Type B pancreatic cell (in vitro differentiated cells): ENCODE measurements at places on chromosomes 6 and 20.

GRCh38 chr20:8573686-8574085 lies 441.6 kb downstream of the PLCB1 start:
- DNase-seq, result no peak

DNA sequence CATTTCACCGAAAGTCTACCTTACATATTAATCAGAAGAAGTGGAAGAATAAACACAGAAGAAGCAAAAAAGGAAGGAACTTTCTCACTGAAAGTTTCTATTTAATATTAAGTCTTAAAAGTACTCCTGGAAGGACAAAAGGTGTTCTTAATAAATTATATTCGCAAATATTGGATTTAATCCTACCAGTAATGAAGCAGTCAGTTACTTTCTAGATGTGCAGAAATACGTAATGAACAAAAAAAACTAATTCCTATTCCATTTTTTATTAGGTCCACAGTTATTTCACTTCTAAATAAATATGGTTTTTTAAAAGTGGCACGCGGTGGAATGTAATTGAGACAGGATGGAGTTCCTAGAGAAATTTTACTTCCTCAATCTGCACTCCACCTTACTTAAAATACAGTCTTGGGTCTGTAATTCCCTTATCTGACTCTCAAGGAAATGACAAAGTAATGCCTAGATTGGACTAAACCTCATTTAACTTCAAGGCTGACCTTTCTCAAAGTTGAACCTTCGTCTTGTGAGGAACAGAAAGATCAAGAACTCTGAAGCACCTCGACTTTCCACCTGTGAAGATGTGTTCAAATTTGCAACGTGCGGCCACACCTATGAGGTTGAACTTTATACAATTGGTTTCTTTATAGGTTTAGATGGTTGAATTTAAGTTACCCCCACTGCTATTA lies 1.1 kb upstream of the TRAM2 start:
- DNase-seq, result no peak

DNA sequence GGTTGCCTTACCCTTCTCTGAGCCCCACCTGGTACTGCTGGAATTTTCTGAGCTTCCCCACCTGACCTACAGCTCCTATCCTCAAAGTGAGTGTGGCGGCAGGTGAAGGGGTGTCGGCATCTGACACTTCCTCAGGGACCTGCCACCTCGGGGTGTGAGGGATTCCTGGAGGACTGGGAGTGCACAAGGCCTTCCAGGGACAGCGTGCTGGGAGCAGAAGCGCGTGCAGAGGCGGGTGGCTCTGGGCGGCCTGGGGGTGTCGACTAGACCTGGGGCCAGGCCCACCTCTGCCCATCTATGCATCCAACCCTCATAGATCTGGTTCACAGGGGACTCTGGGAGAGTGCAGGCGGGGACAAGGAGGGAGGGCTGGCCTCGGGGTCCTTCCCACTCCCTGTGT lies 7.8 kb downstream of the DLGAP4 start:
- peak; percentile 60 for DNase-seq

GRCh38 chr20:44734938-44735337 lies 10.7 kb upstream of the KCNK15 start:
- DNase-seq, result no peak

GRCh38 chr6:20916086-20916485 lies 381.8 kb downstream of the CDKAL1 start:
- no peak for DNase-seq

DNA sequence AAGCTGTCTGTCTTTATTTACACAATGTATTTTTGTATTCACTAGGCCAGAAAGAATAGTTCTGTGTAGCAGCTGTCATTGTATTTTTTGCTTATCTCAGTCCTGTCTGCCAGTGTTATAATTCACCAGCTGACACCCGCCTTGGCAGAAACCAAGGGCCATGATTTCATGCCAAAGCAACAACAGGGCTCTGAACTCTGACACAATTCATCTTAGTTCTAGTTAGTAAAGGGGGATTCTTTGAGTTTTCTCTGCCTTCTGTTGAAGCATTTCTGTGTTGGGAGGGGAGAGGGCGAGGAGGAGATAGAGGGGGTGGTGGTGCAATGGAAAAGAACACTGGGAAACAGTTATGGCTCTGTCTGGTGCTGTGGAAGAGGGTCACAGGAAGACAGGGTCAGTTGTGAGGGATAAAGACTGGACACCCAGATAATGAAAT lies 684.6 kb upstream of the MARCKS start:
- no peak for DNase-seq

DNA sequence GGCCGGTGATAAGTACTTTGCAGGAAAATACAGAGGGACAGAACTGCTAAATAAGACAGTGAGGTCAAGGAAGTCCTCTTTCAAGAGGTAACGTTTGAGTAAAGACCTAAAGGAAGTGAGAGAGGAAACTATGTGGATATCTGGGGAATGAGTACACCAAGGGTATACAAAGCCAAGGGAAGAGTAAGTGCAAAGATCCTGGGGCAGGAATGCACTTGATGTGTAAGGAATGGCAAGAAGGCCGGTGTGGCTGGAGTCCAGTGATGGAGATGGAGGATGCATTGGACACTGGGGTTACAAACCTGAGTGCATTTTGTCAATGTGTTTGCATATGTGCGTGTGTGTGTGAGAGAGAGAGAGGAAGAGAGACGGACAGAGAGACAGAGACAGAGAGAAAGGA lies 32.1 kb upstream of the TGM2 start:
- DNase-seq, result no peak

GRCh38 chr6:3960754-3961361 lies 111.7 kb downstream of the FAM50B start:
- no peak for DNase-seq

- no peak for DNase-seq
Measured at GRCh38 chr20:64077876-64078551, 1.3 kb downstream of the RGS19 start.

GRCh38 chr6:73460056-73460455 lies 1.5 kb upstream of the MTO1 start:
- DNase-seq, result no peak

DNA sequence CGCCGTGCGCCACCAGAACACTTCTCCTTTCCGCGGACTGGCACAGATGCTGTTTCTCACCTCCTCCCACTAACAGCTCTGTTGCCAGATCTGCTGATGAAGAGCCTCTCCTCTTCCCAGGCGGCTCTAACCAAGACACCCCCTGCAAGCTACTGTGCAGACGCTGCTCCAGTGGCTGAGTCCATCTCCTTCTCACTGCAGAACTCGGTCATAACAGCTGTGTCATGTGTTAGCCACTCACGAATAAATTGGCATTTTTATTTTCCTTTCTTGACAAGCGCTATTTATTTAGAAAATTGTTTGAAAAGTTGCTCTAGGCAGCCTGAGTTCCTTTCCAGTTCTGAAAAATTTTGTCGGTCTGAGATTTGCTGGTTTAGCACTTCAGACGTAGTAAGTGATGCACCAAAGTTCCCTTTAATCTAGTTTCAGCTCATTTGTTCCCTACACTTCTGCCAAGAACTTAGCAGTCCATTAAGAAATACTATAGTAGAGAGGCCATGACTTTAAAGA lies 12.8 kb upstream of the PLEKHG1 start:
- no peak for DNase-seq

DNA sequence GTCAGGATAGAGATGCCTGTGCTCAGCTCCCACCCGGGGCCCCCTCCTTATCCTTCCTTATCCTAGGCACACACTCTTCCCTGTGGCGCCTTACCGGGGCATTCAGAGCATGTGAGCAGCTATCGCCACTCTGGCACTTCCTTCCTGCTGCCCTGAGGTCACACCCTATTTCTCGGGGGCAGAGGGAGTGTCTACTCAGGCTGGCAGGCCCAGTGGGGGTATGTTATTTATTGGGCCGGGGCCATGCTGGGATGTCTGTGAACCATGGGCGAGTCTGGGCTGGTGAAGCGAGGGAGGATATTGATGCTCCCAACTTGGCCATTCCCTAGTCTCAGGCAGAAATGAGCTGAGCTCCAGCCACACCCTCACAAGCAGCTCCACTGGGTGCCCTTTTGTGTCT lies 3.9 kb upstream of the LY6G6D start:
- no peak for DNase-seq

GRCh38 chr6:144093236-144093635 lies 2.1 kb downstream of the SF3B5 start:
- DNase-seq, result no peak

DNA sequence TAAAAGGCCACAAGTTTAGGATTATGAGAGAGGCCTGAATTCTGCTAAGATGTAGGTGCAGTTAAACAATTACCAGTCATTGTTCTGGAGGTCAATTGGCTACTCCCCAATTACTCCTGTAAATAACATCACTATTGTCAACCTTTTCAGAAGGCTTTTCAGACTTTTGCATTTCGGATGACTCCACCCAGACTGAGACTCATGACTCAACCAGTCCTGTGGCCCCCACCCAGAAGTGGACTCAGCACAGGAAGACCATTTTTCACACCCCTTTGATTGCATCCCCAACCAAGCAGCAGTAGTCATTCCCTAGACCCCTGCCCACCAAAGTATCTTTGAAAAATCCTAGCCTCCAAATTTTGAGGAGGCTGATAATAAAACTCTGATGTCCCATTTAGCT lies 139.3 kb upstream of the SLC22A16 start:
- no peak for DNase-seq

DNA sequence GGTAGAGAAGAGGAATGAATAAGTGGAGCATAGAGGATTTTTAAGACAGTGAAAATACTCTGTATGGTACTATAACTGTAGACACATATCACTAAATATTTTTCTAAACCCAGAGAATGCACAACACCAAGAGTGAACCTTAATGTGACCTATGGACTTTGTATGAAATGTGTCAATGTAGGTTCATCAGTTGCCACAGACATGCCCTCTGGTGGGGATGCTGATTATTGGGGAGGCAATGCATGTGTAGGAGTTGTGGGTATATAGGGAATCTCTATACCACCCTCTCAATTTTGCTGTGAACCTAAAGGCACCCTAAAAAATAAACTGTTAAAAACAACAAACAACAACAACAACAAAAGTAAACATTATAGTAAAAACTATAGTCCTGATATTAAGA lies 293.7 kb downstream of the RNF144B start:
- DNase-seq, result no peak

DNA sequence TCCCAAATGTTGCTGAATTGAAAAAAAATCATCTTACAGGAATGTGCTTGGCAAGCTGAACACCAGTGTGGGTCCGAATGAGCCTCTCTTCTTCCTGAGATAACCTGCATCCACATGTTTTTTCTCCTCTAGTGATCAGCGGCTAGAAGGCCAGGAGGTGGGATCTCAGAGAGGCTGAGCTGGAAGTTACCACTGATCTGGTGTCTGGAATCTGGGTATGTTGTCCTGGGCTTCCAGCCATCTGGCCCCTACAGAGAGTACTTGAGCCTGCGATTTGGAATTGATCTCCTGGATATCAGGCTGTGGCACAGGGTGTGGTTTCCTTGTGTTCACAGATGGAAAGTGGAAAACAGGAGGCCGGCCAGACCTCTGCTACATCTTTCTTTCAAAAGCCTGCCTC lies 35.9 kb downstream of the SULF2 start:
- DNase-seq, result no peak

DNA sequence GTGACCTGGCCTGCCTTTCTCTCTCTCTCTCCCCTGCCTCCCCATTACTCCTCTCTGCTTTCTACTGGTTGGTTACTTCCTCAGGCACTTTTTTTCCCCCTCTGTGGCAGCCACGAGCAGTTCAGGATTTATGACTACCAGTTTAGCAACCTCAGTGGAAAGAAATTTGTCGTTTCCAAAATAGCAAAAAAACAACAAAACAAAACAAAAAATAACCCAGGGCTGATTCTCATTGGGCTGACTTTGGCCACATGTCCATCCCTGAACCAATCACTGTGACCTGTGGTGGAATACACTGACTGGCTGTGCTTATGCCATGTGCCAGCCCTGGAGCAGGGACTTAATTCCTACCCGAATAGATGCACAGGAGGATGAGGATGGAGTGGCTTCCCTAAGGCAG lies 137.4 kb downstream of the TFAP2C start:
- no peak for DNase-seq

DNA sequence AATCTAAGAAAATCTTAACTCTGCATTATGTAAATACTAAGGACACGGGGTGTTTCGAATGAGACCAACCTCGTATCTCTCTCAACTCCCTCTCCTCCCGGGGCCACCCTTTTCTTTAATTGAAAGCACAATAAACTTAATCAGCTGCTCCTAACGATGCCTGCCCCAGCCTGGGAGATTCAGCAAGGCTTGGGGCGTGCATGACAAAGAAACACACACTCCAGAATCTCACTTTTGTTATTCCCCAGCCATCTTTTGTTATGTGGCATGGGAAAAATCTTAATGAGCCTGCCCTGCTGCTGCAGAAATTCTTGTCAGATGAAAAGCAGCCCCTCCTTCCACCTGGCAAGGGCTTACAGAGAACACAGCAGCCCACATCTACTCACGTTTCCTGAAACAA lies 117.4 kb downstream of the TTLL2 start:
- no peak for DNase-seq

DNA sequence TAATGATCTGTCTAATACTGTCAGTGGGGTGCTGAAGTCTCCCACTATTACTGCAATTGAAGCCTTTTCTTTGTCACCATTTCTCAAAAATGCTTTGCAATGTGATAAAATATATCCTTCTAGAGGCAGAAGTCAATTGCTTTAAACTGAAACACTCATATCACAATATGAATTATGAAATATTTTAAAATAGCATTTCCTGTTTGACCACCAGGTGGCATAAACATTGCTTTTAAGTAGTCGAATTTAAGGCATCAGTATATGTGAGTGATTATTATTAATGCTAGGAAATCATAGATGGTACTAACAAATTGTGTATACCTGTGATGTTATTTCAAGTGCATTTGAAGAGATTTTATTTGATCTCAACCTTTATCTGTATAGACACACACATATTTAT lies 87.5 kb downstream of the MEI4 start:
- DNase-seq, result no peak

GRCh38 chr20:25750765-25751696 lies 54.4 kb upstream of the ZNF337 start:
- no peak for DNase-seq

- DNase-seq, result no peak
Measured at GRCh38 chr20:33518071-33518470, 28.2 kb downstream of the CBFA2T2 start.

DNA sequence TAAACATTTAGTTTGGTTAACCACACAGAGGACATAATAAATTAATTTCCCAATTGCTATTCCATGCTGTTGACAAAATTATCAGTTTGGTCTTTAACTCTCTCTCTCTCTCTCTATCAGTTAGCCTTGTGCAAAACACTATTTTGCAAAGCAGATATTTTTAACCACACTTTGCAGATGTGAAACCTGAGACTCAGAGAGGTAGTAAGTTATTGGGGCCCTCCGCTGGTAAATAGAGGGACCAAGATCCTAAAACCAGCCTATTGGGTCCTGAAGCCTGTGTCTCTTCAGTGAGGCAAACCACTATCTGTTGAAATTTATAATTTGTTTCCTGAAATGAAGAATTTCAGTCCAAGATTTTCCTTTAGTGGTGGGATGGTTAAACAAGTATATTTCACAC lies 231.0 kb downstream of the SOD2 start:
- no peak for DNase-seq

- no peak for DNase-seq
Measured at GRCh38 chr6:47153404-47153755, 111.2 kb upstream of the ADGRF1 start.
